ENCODE measurements at places on chromosomes 11 and 22.

GRCh38 chr22:48453751-48454485 lies 1373.8 kb downstream of the BRD1 start:
- DNase-seq: no peak

GRCh38 chr11:77038825-77039326 lies 4.7 kb downstream of the B3GNT6 start:
- DNase-seq: no peak

DNA sequence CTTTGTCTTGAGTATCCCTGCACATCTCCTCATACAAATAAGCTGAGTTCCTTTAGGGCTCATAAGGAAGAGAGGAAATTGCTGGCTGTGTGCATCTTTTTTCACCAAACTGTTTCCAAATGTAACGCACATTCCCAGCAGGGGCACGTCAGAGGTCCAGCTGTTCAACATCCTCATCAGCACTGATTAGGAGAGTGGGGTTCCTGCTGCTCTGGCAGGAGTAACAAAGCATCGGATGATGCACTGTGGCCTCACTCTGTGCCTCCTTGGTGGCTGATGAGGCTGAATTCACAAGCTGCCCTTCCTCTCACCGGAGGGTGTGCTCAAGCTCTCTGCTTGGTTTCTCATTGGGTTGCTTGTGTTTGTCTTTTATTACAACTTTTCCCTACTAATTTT lies 35.5 kb upstream of the SLC25A1 start:
- no peak for DNase-seq

DNA sequence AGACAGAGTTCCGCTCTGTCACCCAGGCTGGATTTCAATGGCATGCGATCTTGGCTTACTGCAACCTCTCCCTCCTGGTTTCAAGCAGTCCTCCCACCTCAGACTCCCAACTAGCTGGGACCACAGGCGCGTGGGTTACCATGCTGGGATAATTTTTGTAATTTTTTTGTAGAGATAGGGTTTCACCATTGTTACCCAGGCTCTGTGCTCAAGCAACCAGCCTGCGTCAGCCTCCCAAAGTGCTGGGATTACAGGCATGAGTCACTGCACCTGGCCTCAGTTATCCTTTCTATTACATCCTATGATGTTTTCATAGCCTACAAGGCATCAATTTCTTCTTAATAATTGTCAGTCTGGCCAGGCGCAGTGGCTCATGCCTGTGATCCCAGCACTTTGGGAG lies 36.5 kb downstream of the LRRC74B start:
- DNase-seq: no peak

GRCh38 chr22:19056951-19057401 lies 65.2 kb downstream of the DGCR2 start:
- no peak for DNase-seq

GRCh38 chr11:66068923-66069714 lies 953 bp upstream of the PACS1 start:
- no peak for DNase-seq

GRCh38 chr22:22403771-22404170 lies 104.8 kb downstream of the ZNF280B start:
- DNase-seq: no peak

DNA sequence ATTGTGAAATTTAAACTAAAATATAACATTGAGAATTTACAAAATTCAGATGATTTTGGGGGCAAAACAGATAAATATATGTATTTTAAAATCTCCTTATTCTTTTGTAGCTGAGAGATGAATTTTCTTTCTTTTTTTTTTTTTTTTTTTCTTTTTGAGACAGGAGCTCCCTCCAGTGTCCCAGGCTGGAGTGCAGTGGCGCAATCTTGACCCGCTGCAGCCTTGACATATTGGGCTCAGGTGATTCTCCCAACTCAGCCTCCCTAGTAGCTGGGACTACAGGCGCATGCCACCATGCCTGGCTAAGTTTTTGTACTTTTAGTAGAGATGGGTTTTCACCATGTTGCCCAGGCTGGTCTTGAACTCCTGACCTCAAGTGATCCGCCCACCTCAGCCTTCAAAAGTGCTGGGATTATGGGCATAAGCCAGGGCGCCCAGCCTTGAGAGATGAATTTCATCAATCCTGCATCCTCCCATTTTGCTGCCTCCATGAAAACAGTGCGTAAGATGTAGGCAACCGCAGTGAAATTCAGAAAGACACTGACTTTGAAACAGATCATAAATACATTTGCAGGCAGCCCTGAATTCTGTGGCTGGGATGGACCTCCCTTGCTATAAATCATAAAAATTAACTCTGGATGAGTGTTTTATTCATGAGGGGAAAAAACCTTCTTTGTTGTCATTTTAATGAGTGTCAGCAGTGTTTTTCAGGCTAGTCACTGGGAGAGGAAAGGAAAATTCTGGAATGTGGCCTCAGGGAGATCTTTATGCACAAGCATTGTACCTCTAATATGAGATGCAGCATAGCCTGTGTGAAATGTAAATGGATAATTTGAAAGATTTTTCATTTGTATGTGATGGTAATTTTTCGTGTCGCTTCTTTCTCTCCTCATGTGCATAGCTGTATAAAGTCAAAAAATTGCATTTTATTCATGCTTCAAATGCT lies 14.4 kb downstream of the ELMOD1 start:
- no peak for DNase-seq

- no peak for DNase-seq
Observed at GRCh38 chr22:39589875-39590274, 19.3 kb downstream of the CACNA1I start.

DNA sequence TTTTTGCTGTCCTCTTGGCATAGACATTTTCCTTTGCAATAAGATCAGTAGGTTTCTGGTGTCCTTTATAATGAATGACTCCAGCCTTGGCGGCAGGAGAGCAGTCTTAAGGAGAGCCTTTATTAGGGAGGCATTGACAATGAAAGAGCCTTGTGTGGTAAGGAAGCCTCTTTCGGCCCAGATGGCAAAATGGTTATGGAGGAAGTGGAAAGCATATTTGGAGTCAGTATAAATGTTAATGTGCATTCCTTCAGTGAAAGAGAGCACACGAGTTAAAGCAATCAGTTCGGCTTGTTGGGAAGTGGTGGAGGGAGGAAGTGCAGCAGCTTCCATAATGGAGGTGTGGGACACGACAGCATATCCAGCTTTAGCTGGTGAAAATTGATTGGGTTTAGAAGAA lies 18.1 kb upstream of the ANO1 start:
- no peak for DNase-seq

GRCh38 chr11:106088896-106089295 lies 11.4 kb downstream of the AASDHPPT start:
- DNase-seq: no peak

GRCh38 chr11:82730286-82730685 lies 3.4 kb downstream of the FAM181B start:
- DNase-seq: no peak

DNA sequence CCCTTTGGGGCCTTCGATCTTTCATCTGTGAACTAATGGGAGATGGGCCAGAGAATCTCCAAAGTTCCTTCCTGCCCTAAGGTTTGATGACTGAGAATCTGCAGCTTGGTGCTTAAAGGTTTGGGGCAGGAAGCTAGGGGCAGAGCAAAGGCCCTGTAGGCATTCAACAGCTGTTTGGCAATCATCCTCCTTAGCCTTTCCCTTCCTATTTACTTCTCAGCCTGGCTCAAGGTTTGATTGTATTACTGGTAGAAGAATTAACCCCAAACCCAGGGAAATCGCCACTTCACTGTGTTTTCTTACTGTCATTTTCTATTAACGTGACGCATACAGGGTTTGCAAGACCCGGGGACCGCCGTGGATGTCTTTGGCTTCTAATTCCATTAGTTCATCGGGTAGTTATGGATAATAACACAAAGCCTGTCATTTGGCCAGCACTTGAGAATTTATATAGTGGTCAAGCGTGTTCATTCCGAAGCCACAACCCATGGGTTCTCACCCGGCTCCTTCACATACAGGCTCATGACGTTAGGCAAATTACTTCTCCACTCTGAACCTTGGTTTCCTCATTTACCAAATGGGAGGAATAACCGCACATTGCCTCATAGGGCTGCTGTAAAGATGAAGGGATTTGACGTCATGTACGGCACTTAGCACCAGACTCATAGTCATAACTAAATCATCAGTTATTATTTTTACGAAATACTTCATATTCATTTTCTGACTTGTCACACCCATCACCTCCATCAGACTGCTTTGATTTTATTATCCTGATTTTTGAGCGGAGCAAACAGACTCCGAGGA lies 158.1 kb downstream of the FBXO7 start:
- DNase-seq: no peak

DNA sequence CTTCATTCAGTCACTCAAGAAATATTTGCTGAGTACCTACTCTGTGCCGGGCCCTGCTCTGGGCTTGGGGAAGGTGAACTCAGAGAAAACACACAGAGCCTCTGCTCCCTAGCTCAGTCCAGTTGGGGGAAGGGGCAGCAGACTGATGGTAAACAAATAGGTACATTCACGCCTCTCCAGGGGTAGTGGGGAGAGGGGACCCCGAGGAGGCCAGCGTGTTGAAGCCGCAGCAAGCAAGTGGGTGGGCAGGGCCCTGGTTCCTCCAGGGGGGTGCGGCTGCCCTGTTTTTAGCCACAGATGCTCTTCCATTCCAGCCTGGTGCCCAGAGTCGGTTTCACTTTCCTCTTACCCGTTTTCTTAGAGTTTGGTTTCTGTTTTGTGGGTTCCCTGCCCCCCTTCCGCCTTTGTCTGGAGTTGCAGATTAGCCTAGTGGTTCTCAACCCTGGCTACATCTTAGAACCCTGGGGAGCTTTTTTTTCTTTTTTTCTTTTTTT lies 8.7 kb downstream of the DRAP1 start:
- no peak for DNase-seq

- DNase-seq: no peak
Observed at GRCh38 chr11:9858822-9859221, 194.9 kb downstream of the SWAP70 start.

DNA sequence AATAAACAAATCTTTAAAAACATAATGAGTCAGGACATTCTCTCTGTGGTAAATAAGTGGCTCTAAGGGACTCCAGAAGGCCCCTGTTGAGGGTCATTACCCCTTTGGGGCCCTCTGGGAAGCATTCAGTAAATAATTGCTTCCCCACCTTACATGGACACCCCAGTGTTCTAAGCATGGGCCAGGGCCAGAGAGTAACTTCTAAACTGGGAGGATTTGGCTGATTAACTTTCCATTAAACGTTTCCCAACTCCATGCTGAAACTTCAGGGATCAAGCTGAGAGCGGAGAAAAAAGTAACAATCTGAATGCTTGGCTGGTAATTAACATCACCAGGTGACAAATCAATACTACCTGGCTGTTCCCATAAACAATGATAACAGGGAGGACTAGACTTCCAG lies 783.9 kb upstream of the LRRC4C start:
- DNase-seq: no peak

GRCh38 chr11:124172101-124172500 lies 11.0 kb upstream of the OR10D3 start:
- DNase-seq: no peak

DNA sequence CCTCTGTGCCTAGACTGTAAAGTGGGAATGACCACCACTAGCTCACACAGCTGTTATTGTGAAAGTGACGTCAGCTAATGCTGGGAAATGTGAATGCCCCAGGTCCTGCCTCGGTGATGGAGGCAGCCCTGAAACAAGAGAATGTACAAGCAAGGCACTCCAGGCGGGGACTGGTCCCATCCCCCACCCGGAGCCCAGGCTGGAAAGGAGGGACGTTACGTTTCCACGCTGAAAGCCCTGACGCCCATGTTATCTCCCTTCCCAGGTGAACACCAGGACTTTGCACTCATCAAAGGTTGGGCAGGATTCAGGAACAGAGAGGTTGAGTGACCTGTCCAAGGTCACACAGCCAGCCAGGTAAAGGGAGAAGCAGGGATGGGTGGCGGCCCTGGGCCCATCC lies 784 bp downstream of the SULT4A1 start:
- no peak for DNase-seq

GRCh38 chr22:21677606-21678443 lies 12.0 kb downstream of the PPIL2 start:
- DNase-seq: no peak

DNA sequence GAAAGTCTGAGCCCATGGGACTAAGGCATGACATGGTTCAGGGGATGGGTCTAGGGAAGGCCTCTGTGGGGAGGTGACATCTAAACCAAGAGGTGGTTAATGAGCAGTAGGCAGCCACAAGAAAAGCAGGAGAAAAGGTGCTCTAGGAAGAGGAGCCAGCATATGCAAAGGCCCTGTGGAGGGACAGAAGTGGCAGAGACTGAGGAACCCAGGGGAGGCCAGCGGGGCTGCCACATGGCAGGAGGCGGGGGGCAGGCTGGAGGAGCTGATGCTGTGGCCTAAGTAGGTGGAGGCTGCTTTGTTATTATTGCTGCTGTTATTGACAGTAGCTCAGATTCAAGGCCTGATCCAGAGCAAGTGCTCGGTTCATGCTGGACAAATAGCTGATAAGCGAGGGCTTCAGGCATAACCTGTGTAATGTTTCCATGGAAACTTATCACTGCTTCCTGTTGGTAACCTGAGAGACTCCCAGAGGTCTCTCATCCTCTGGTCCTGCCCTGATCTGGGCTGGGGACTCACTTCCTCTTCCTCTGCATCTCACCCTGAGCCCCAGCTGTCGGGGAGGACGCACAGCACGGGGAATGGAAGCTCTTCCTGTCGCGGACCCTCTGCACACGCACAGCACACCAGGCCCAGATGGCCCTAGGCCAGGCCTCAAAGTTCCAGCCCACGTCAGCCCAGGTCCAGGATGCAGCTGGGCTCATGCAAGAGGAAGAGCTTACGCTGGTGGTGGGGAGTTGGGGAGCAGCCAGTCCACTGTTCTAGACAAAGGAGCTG lies 75.2 kb upstream of the TP53I11 start:
- no peak for DNase-seq

- DNase-seq: no peak
Observed at GRCh38 chr11:124736736-124737135, 3.0 kb upstream of the NRGN start.

- DNase-seq: no peak
Observed at GRCh38 chr11:58685973-58686722, 45.6 kb downstream of the GLYAT start.

GRCh38 chr11:78612721-78613377 lies 38.2 kb upstream of the NARS2 start:
- no peak for DNase-seq

- DNase-seq: no peak
Observed at GRCh38 chr22:22196018-22196533, 48.5 kb upstream of the VPREB1 start.

DNA sequence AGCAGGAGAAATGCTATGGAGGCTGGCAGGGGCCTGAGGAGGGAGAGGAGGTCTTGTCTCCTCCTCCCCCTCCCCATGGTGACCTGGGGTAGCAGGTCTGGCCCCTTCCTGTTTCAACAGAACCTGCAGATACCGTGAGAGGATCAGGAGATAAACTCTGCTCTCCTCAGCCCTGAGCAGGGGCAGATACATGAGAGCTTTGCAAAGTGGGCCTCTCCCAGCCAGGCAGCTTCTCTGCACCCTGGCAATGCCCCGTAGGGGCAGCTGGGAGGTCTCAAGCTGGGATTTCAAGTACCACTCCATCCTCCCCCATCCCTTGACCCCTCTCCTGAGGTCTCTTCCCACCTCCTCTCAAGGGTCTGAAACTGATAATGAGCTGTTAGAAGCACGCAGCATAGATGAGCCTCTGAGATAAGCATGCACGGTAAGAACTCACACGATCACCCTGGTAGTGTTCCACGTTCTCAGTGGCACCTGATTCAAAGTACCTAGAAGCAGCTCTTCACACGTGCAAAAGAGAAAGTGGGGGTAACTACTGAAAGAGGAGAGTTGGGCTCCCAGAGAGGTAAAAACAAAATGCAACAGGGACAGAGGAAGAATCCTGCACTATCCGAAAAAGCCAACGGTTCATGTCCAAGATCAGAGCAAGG lies 4.9 kb upstream of the CCDC86 start:
- no peak for DNase-seq
